ENCODE measurements at places on chromosomes 5 and 9. TPM values are rescaled to one million over a fixed set of nuclear protein-coding genes. Genes with fewer than 3 reads are reported as not detected.

The HRH2 gene
- total RNA-seq = 0.26 TPM

The SEMA6A gene
- 0.35 TPM for total RNA-seq

The SRP19 gene
- 61.5 TPM for total RNA-seq

The PCDHB16 gene
- 0.13 TPM for total RNA-seq

The SH3RF2 gene
- total RNA-seq = 2.5 TPM

The DPH7 gene
- 28.0 TPM for total RNA-seq

The CDKN2A gene
- 2.0 TPM for total RNA-seq

The WASHC1 gene
- 5.3 TPM for total RNA-seq

The EDIL3 gene
- 8.6 TPM for total RNA-seq

The ANKRD31 gene
- not detected for total RNA-seq

The CTXN3 gene
- total RNA-seq = not detected

The GDA gene
- total RNA-seq = not detected

The BTNL8 gene
- total RNA-seq = not detected

The HAVCR1 gene
- total RNA-seq = not detected

The TLE4 gene
- 9.6 TPM for total RNA-seq

The NIPAL4 gene
- total RNA-seq = not detected

The IFNA13 gene
- total RNA-seq = not detected

The C5orf22 gene
- total RNA-seq = 21.3 TPM

All from pulmonary artery endothelial cell (primary cell).